T-helper 17 cell (primary cell): ENCODE measurements at places on chromosomes 12 and 14.

GRCh38 chr12:42560977-42561376, 28.6 kb downstream of the PRICKLE1 start:
- DNase-seq, result no peak

GRCh38 chr14:95666450-95666849, 19.8 kb upstream of the TCL1B start:
- no peak for DNase-seq

DNA sequence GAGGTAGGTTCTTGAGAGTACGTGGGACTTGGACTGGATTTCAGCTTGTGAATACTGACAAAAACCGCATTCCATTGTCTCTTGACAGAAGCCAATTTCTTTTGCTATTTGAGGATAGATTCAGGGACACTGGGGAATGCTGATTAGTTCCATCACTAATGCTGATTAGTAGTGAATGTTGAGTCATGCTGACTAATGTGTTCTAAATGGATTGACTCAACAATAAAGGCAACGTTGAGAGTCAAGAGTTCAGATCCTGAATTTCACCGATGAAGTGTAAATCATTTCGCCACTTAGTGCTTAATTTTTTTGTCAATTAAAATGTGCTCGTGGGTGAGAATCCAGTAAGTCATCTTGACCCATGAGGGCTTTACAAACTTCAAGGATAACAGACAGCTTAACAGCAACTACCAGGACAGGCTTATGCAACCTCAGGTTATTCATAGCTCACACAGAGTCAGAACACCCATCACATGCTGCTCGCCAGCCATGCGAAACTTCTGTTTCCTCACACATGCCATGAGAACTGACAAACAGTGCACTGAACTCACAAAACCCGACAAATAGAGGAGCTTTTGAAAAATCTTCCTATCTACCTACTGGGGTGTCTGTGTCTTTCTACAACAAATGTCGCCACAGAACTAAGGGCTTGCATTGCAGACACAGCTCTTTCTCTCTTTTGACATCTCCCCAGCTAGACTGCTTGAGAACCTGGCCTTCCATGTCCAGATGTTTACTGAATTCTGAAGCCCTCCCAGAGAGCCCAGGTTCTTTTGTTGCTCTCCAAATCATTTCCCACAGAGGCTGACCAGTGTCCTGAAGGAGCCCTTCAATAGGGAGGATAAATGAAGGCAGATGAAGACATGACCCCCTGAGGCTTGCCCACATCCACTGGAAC, 316.4 kb downstream of the ZFP36L1 start:
- DNase-seq, result no peak

DNA sequence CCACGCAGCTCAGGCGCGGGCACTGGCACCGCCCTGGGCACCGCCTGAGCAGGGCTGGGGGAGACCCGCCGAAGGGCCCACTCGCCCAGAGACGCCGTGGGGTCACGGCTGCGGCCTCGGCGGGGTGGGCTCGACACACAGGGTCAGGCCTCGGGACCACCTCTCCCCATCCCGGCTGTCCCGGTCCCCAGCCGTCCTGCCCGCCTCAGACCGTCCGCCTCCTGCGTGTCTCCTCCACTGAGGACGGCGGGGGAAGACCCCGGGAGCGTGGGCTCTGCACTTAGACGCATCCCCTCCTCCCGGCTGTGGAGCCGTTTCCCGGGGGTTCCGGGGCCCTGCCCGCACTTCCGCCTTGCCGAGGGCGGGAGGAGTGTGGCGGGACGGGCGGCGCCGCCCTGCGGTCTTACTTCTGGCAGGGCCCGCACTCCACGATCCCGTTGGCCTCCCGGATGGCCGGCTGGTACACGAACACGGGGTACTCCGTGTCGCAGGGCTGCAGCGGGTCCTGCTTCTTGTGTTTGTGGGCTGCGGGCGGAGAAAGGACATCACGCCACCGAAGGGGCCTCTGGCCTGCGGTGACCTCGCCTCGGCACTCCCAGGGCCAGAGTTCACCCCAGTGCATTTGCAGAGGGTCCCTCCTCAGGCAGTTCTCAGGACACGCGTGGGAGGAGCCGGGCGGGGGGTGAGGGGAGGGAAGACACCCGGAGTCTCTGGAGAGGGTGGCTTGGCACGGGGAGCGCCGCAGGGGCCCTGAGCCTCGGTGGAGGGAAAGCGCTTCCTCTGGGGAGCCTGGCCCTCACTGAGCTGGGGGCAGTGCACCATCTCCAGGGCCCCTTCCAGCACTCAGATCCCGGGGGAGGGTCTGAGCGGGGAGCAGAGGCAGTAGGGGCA, 23.1 kb upstream of the LRTM2 start:
- peak; percentile 63 for DNase-seq

- DNase-seq, result no peak
These were observed 9.9 kb downstream of the MAP3K12 start for GRCh38 chr12:53489242-53489864.

- no peak for DNase-seq
These were observed 18.6 kb downstream of the OR6S1 start for GRCh38 chr14:20622816-20623291.

GRCh38 chr12:89542236-89542635, 16.4 kb upstream of the POC1B start:
- no peak for DNase-seq

GRCh38 chr14:60093606-60094005, 1.9 kb downstream of the PCNX4 start:
- no peak for DNase-seq

DNA sequence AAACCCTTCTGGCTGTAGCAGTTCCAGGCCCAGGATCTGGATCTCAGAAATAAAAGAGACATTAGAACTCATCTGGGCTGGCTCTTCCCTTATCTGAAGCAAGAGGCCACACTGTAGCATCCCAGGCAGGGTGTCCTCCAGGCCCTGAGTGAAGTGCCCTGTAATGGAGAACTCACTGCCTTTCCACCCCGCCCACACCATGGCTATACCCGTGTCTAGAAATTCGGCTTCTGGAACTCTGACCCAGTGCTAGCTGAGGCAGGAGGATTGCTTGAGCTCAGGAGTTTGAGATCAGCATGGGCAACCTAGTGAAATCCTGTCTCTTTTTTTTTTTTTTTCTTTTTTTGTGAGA, 23.5 kb upstream of the PLEKHG3 start:
- DNase-seq, result no peak

GRCh38 chr12:82833481-82833880, 146.8 kb downstream of the TMTC2 start:
- no peak for DNase-seq

- no peak for DNase-seq
These were observed 73.0 kb downstream of the RAD51B start for GRCh38 chr14:67892466-67893100.

GRCh38 chr14:68458840-68459469, 333.9 kb downstream of the ZFP36L1 start:
- DNase-seq, result no peak

GRCh38 chr14:73797543-73798265, 53.9 kb upstream of the PTGR2 start:
- no peak for DNase-seq

- no peak for DNase-seq
These were observed 6.6 kb downstream of the POMT2 start for GRCh38 chr14:77314043-77314442.

GRCh38 chr12:117188121-117188665, 2.1 kb downstream of the FBXO21 start:
- DNase-seq, result no peak

DNA sequence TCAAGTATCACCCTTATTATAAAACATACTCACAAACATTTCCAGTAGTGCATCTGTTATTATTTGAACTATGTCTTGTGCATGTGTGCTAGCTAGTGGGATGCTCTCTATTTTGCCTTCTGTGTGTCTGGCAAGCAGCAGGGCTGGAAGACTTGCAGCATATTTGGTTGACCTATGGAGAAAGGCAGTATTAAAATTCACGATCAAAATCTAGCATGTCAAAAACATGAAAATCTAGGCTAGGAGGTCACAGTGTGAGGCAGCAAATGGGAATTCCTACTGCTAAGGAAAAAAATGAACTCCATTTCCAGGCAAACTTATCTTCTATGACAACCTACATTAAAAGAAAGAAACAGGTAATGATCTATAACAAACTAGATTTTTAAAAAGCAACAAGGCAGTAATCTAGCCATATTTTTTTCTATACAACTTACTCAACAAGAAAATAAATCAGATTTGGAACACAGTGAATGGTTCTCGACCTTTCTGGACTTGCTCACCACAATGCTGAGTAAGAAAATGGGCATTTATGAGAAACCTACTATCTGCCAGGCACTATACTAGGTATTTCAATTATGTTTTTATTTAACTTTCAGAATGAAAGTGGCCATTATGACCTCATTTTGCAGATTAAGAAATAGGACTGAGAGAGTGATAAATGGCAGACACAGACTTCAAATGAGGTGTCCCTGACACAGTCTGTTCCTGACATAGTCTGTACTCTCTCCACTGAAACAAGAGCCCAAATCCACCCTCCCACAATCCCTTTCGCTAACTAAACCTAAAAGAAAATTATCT, 96.8 kb downstream of the TXNDC16 start:
- DNase-seq, result no peak

DNA sequence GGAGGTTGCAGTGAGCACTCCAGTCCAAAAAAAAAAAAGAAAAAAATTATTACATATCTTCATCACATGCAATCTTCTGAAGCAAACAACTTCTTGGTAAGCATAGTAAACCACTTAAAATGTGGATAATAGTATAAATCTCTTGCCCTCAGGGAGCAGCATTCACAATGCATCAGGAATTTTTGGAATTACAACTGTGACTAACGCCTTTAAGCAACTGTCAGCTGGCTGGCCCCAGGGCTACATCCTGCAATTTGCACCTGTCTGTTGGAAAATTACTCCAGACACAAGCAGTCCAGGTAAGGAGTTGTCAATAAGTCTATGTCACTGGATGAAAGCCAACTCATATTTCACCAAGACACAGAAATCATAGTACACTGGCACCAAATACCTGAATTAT, 5.5 kb upstream of the SLC7A7 start:
- no peak for DNase-seq

DNA sequence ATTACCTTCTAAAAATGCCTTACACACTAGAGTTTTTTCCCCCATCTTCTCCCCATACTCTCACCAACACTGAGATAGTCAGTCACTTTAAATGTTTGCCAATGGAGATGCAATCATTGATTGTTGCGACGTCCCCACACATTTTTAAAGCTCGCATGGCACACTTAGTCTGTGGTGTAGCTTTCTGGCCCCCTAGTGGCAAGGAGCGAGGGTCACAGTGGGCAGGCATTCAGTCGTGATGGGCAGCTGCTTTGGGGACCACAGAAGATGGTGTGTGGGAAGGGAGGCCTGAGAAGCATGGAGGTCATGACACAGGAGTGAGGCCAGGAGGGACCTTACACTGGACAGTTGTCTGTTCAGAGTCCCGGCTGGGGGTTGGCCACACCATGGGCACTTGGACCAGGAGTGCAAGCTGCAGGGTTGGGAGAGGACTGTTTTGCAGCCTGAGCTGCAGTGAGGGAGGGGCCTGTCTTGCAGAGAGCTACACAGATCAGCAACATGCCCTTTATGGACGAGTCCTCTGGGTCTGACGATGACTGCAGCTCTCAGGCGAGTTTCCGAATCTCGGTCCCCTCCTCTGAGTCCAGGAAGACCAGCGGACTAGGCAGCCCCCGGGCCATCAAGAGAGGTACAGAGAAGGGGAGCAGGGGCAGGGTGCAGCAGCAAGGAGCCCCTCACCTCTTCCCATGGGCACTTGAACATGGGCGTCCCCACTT, 28.6 kb downstream of the PIGH start:
- peak; percentile 39 for DNase-seq

GRCh38 chr12:42362647-42363260, 36.8 kb downstream of the PPHLN1 start:
- no peak for DNase-seq

- DNase-seq, result no peak
These were observed 24.4 kb upstream of the RBM19 start for GRCh38 chr12:113990250-113991223.

- no peak for DNase-seq
These were observed 127.4 kb downstream of the KTN1 start for GRCh38 chr14:55707365-55707804.

DNA sequence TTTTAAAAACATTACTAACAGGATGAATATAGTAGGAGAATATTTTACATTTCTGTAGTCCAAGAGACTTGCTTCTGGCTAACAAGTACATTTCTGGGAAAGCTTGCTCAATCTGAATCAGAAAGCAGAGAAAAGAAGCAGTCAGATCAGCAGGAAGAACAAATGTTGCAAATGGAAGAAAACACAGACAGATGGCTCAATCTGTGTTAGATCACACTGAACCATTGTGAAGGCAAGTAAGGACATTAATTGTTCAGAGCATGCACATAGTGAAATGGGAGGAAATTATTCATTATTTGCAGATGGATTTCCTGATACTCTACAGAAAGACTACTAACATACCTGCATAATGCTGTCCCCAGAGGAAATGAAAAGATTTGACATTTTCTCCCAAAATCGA, 65.2 kb upstream of the CNOT2 start:
- no peak for DNase-seq

- DNase-seq, result no peak
These were observed 49.6 kb upstream of the HECTD1 start for GRCh38 chr14:31257244-31257553.

- no peak for DNase-seq
These were observed 30.3 kb downstream of the ZNF605 start for GRCh38 chr12:132925597-132926414.

DNA sequence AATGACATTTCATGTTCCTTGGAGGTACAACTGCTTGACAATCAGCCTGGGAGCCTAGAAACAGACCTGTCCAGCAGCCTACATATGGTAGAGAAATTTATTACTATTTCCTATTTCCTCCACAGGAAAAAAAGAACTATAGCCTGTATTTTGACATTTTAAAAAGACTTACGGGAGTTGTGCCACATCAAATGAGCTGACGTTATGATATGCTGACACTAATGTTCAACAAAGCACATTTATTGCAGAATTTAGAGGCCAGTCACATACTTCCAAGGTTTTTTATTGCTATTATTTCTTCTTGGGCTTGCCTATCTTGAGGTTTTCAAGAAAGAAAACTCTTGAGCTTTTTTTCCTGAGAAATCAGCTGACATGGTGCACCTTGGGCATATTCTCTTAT, 305.3 kb downstream of the LRIG3 start:
- DNase-seq, result no peak

- DNase-seq, result no peak
These were observed 1296.6 kb downstream of the AACS start for GRCh38 chr12:126361804-126362203.

- no peak for DNase-seq
These were observed 192.2 kb upstream of the ARHGAP5 start for GRCh38 chr14:31884776-31885379.

GRCh38 chr12:63906876-63907275, 62.4 kb downstream of the SRGAP1 start:
- DNase-seq, result no peak

DNA sequence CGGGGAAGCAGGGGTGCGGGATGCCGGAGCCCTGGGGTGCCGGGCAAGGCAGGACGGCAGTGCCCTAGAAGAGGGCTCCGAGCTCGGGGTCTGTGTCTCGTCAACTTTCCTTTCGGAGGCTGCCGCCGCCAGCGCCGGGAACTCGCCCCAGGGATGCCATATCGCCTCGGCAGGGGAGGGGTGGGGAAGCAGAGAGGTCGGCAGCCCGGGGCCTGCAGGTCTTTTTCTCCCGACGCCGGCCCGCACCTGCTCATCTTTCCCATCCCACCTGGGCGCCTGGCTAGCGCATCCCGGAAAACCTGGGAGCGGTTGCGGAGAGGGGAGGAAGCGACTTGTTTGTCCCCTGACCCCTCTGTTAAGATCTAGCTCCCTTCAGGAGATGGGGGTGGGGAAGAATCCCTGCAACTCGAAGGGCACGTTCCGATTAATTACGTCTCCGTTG, 547 bp downstream of the CNTN1 start:
- DNase-seq, result no peak

- no peak for DNase-seq
These were observed 29.7 kb downstream of the RALGAPA1 start for GRCh38 chr14:35779368-35779767.

- no peak for DNase-seq
These were observed 201.2 kb downstream of the DPF3 start for GRCh38 chr14:72692696-72693095.
